ENCODE measurements at places on chromosomes 12 and 14.
A peak's percentile ranks its signal among the peaks of the same experiment; 100 is the strongest.

GRCh38 chr12:102008615-102009126 lies 53.1 kb downstream of the WASHC3 start:
- no peak for DNase-seq

GRCh38 chr12:22535478-22535877 lies 8.9 kb downstream of the C2CD5 start:
- no peak for DNase-seq

GRCh38 chr12:6632026-6632983 lies 3.5 kb downstream of the LPAR5 start:
- DNase-seq: no peak

DNA sequence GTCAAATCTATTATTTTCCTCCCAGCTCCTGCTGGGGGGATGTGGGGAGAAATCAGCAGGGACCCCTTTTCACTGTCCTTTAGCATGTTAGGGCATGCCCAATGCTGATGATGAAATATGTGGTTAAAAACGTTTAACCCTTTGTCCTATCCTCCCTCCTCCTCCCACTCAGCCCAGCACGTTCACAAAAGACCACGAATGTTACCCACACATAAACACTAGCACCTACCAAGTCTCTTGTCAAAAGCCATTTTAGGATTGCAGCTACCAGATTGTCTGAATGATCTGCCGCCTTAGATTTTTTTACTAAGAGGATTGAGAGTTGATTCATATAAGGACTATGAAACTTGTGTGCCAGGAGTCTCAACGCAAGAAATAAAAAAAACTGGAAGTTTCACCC lies 70.4 kb downstream of the TBK1 start:
- DNase-seq: peak; percentile 9

GRCh38 chr14:76112889-76113624 lies 38.7 kb upstream of the GPATCH2L start:
- DNase-seq: no peak

DNA sequence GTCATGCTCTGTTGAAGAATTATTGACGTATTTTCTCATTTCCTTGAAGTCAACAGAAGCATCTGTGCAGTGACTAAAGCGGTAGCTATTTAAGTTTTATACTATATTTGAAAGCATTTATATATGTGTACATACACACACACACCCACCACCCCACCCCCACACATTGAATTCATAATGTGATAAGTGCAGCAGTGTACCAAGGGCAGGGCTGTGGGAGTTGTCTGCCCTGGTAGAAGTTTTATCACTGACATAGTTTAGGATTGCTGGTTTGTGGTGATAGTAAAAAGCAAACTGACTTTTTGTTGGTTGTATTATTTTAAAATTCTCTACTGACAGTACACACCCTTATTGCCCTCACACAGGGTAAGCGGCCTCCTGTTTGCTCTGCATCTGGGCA lies 39.1 kb downstream of the GAS2L3 start:
- DNase-seq: peak; percentile 18

GRCh38 chr12:113598815-113599406 lies 127.2 kb upstream of the LHX5 start:
- no peak for DNase-seq

DNA sequence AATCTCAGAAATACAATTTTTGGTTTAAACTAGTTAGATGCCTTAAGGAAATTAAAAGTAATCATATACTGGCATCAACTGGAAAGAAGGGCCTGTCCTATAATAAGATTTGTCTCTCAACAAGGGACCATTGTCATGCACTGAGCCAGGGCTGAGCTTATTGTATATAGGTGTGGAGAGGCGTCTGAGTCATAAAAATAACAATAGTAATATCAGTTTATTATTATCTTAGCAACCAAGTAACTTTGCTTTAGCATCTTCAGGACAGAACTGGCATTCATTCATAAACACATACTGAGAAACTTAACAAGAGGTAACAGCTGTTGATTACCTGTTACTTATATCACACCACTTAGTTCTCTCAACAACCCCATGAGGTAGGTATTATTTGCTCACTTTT lies 7.1 kb downstream of the KRT75 start:
- DNase-seq: no peak

- DNase-seq: no peak
Measured at GRCh38 chr14:35607380-35607779, 73.4 kb downstream of the INSM2 start.

DNA sequence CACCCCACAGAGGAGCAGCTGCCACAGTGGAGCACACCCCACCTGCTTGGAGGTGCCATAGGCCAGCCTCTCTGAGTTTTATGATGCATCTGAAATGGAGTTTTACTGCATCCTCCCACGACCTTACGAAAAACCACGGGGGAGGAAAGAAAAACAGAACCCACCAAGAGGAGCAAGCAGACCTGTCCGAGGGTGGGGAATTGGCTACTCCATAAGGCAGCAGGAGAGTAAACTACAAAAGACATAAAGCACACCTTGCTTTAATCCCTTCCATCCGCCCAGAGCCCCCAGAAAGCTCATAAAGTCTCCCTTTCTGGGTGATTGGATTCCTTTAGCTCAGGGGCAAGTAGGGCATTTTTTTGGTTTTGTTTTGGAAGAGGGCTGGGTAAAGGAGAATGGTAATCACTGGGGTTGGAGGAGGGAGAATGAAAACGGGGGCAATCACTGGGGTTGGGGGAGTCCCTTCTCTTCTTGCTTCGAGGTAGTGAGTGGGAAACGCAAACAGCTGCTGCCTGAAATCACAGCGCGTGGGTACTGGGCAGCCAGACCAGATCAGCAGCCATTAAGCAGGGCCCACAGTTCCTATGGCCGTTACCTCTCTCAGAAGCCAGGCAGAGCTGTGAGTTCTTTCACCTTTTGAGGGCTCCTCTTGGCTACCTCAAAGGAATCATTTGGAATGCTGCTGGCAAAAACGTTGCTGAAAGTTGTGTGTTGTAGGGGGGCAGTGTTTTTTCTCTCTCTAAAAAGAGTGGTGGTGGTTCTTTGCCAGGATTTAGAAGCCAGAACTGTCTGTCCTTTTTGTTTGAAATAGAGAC lies 433.6 kb downstream of the ZFP36L1 start:
- DNase-seq: no peak

DNA sequence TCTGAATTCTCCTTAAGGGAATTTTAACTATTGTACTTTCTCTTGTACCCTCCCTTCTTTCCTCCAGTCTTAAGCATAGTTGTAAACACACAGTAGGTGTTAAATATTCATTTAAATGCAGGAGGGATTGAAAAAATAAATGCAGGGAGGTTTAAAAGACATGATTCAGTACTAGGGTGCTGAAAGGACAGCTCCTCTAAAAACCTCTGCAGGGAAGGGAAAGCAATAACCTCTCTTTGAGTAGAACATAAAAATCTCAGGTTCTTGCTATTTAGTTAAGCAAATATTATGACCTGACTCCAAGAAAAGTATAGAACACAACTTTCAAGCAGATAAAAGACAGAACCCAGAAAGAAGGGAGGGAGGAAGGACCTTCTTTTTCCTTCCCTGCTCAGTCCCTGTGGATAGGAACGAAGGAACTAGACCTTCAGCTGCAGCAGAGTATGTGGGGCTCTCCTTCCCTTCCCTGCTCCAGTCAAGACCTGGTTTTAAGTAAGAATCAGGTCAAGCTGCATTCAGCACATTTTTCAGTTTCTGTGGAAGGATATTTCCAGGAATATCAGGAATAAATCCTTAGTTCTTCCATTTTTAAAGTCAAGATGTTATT lies 4.7 kb downstream of the MAP3K9 start:
- no peak for DNase-seq

- no peak for DNase-seq
Measured at GRCh38 chr12:55673638-55674037, 34.1 kb downstream of the ITGA7 start.

DNA sequence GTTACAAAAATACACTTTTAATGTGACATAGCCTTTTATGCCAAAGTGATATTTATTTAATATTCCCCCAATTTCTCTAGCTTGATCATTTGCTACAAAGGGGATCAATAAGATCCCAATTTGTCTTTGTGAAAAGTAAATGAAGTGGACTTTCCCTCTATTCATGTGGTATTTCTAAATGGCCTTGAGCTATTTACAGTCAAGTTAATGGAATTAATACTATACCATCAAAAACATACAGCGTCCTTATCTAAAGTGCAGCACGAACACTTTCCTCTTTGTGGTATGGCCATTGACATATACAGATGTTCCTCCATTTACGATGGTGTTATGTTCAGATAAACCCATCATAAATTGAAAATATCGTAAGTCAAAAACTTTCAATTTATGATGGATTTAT lies 23.2 kb downstream of the CFL2 start:
- DNase-seq: no peak

- DNase-seq: no peak
Measured at GRCh38 chr14:56858422-56858821, 48.1 kb upstream of the OTX2 start.

DNA sequence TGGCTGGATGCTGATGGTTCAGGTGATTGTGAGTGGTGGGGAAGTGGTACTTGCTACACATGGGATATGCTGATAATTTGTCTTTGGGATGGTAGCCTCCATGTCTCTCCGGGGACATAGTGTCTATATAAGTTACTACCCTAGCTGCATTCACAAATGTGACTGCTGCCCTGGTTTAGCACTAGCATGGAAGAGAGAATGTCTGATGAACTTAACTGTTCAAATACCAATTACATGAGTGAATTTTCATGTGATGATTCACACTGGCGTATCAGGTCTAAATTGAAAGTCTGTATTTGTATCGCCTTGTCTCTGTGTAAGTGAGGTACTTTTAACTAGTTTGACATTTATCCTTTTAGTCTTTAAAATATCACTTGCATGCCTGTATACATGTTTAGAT lies 34.4 kb downstream of the ATF7IP start:
- peak; percentile 49 for DNase-seq

- no peak for DNase-seq
Measured at GRCh38 chr14:95869776-95870175, 6.9 kb upstream of the TUNAR start.

DNA sequence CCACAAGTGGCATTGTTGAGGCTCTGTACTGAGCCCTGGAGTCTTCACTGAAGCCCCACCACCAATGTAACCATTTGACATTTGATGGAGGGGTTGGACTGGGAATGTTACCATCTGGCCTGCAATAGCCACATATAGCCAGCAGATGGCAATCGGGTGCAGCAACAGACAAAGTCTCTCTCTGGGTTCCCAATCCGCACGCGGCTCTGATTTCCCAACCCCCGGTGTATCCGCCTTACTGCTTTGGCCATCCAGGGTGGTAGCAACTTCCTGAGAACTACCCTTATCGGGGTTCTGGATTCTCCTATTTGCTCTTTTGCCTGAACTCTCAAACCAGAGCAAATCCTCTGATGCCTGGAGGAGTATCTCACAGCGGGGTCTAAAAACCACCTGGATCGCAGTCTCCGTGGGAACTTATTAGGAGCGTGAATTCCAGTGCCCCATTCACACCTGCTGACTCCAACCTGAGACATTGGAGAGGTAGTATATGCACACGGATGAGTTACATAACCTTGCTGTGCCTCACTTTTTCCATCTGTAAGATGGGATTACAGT lies 14.2 kb downstream of the VRTN start:
- DNase-seq: peak; percentile 73

DNA sequence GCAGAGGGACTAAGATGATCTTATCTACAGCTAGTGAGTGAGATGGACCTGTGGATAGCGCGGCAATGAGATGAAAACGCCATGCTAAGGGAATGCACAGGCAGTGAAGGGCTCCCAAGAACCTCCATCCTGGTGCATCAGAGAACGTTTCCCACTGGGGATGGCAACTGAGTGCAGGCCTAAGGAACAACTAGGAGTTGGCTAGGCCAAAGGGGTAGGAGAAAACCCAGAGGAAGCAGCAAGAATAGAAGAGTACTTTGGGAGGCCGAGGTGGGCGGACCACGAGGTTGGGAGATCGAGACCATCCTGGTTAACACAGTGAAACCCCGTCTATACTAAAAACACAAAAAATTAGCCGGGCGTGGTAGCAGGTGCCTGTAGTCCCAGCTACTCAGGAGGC lies 24.6 kb upstream of the BATF start:
- DNase-seq: no peak

GRCh38 chr12:65778258-65779090 lies 45.8 kb upstream of the HMGA2 start:
- no peak for DNase-seq

- DNase-seq: peak; percentile 16
Measured at GRCh38 chr12:51631591-51631990, 40.6 kb downstream of the SCN8A start.

DNA sequence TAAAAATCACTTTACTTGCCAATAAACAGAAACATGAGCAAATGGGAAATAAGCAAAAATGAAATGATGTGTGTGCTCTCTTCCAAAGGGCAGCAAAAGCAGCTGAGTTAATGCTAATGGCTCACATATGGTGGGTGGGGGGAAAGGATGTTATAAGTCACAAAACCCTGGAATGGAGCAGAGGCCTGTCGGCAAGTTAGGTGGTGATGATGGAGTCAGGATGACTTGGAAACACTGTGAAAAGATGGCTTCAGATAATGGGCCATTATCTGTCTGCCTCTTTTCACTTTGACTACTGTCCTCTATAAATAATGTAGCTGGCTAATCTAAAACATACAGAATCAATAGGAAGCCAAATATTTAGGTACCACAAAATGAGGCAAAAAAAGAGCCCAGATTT lies 228.7 kb downstream of the APAF1 start:
- DNase-seq: no peak

GRCh38 chr12:65494537-65494936 lies 216.1 kb downstream of the MSRB3 start:
- peak; percentile 70 for DNase-seq

GRCh38 chr12:125518074-125518473 lies 452.8 kb downstream of the AACS start:
- DNase-seq: no peak

GRCh38 chr12:105595440-105595839 lies 264.9 kb downstream of the C12orf75 start:
- no peak for DNase-seq

DNA sequence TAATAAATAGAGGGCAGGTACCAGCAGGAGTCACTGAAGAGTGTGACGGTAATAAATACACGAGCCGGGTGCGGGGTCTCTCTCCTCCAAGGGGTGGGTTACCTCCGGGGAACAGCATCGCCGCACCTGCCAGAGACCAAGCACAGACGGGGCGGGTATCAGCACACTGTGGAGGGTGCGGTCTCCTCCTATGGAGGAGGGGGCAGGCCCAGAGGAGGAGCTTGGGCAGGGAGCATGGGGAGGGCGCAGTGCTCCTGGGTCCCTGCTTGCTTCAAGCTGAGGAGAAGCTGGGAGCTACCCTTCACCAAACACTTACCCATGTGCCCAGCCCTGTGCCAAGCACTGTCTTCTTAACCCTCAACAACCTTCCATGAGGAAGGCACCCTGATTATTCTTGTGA lies 12.8 kb downstream of the PGF start:
- DNase-seq: no peak
